ENCODE measurements at places on chromosomes 4 and X.

- no peak for DNase-seq
These were observed 738 bp upstream of the TSPAN5 start for GRCh38 chr4:98659106-98659592.

DNA sequence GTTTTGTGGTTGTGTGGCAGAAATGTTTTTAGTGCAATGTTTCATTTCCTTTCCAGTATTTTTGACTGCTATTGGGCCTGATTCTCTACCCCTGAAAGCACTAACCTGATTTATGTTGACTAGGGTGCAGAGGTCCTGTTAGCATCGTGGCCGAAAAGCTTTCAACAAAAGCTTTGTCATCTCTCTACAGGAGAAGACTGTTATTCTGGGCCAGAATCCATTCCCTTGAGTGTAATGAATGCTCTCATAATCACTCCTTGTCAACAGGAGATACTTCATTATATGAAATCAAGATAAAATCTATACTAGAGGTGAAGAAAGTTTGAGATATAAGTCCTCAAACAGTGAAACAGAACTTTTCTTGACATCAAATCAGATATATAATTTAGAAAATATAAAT lies 195.5 kb downstream of the ZNF330 start:
- DNase-seq: no peak

DNA sequence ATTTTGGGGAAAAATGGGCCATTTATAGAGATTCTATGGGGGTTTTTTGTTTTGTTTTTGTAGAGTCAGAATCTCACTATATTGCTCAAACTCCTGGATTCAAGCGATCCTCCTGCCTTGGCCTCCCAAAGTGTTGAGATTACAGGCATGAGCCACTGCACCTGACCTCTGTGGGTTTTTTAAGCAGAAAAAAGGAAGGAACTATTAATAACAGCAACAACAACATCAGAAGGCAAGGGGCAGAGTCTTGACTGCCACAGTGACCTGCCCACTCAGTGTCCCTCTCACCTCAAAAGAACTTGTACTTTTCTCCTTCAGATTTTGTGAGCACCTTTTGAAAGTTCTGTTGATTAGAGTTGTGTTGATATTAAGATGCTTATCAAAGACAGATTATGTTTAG lies 48.1 kb downstream of the FNIP2 start:
- no peak for DNase-seq

DNA sequence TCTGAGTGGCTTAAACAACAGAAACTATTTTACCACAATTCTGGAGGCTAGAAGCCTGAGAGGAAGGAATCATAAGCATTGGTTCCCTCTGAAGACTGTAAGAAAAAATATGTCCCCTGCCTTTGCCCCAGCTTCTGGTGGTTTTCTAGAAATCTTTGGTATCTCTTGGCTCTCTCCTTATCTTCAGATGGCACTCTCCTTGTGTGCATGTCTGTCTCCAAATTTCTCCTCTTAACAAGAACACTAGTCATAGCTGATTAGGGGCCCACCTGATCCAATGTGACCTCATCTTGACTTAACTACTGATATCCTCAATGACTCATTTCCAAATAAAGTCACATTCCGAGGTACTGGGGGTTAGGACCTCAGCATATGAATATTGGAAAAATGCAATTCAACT lies 635.0 kb upstream of the NR3C2 start:
- DNase-seq: no peak

DNA sequence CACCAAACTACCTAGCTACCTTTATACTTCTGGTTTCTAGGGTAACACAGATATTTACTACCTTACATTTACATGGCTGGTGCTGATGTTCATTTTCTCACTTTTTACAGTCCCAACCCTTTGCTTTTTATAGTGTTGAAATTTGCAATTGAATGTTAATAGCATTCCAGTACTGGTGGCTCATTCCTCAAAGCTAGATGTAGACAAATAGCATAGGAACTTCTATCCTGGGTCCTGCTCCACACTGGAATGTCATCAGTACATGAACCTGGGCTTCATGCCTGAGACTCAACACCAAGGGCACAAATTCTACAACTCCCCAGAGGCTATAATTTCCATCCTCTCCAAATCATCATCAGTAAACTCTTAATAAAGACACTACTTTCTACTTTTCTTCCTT lies 10.3 kb upstream of the TRMT2B start:
- no peak for DNase-seq

GRCh38 chr4:74535512-74535911 lies 90.6 kb downstream of the AREG start:
- DNase-seq: no peak

DNA sequence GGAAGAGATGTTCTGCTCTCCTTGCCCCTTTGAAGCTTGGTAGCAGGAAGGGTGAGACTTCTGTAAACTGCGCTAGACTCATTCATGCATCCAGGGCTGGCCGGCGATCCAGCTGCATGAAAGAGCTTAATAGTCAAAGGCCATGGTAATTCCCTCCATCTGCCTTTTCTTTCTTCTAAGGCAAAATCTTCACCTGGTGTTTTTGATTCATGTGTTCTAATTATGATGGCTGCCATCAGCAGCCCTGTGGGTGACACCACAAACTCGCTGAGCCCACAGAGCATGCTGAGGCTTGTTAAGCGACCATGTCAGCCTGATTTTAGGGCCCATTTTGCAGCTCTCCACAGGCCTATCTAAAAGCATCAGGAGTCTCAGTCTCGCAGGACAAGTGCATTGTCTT lies 450.1 kb upstream of the TENM3 start:
- no peak for DNase-seq

DNA sequence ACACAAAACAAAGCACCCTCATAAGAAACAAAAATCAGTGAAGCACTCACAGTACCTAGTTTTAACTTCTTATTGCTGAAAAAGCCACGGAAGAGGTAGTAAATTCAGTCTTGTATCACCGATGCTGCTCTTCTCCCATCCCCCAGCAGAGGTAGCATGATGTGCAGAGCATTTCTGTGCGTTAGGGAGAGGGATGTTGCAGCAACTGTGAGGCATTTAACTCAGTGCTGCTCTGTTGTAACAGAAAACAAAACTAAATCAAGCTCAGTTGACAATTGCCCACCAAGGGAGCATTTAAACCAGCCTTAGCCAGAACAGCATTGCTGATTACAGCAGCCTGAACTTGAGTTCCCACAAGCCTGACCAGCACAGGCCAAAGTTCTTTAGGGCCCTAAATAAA lies 1279.7 kb upstream of the ADGRL3 start:
- DNase-seq: no peak

GRCh38 chr4:73275318-73275654 lies 16.7 kb upstream of the ANKRD17 start:
- no peak for DNase-seq

DNA sequence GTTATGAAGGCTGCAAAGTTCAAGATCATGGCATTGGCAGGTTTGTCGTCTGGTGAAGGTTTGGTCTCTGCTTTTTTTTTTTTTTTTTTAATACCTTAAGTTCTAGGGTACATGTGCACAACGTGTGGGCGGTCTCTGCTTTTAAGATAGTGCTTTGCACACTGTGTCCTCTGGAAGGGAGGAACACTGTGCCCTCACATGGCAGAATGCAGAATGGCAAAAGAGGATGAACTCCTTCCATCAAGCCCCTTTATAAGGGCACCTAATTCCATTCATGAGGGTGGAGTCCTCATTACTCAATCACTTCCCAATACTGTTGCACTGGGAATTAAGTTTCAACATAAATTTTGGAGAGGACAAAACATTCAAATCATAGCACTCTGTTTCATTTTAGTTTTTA lies 101.4 kb downstream of the GLRA2 start:
- DNase-seq: no peak

DNA sequence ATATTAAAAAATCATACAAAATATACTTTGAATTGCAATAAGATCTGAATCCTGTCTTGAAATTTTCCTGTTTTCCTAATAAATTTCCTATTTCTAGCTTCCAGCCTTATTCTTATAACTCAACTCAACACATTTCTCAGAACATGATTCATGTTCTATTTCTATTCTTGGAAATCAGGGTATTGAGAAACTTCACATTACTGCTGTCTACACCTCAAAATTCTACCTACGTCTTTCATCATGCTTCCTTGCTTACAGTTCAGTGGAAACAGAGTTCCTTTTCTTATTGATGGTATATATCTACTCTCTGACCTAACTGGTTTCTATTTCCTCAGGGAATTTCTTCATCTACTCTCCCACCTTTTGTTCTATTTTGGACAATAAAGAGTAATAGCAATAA lies 2139.0 kb downstream of the ARAP2 start:
- DNase-seq: no peak

GRCh38 chr4:185363251-185363650 lies 32.5 kb downstream of the LRP2BP start:
- DNase-seq: no peak

DNA sequence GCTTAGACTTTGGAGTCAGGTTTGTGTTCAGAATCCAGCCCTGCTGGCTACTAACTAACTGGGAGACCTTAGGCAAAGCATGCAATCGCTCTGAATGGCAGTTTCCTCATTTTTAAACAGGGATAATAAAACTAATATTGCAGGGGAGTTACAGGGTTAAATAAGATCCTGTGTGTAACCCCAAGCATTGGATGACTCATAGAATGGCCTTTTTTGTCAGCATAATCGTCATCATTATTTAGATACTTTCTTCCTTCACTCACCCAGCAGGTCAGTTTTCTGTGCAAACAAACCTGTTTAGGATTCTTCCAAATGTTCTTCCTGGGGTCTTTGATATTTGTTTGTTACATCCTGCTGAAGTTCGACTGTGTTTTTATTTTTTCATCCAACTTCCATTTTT lies 208.2 kb downstream of the EVC2 start:
- no peak for DNase-seq

- DNase-seq: no peak
These were observed 35.9 kb downstream of the FGFRL1 start for GRCh38 chr4:1047106-1047975.

Measured in CD4-positive, alpha-beta T cell treated with Interleukin-4 for 1 hour (primary cell).